ENCODE measurements at places on chromosomes 4 and X.
A peak's percentile ranks its signal among the peaks of the same experiment; 100 is the strongest.

GRCh38 chrX:17579026-17579425, 158.3 kb upstream of the SCML1 start:
- DNase-seq = no peak

- DNase-seq = no peak
Measured at GRCh38 chrX:100512471-100512870, 72.3 kb upstream of the TNMD start.

DNA sequence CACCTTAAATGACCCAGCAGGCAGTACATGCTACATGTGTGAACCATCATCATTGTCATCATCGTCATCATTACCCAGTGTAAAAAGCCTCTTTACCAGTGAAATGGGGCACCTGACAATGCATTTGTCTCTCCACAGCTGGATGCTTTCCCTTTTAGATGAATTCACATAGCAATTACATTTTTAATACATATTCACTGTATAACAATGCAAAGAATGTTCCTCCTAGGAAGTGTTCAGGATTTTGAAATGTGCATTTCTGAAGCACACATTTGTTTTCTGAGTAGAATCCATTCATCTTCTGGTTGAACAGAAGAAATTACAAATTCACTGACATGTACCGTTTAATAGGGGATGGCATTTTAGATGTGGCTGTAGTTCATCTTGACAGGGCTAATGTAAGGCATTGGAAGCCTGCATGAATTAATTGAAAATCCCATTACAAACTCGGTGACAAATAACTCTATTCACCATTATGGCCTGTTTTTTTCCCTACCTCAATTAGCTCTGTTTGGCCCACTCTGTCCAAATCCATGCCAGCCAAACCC, 111.1 kb downstream of the SH3RF1 start:
- no peak for DNase-seq

DNA sequence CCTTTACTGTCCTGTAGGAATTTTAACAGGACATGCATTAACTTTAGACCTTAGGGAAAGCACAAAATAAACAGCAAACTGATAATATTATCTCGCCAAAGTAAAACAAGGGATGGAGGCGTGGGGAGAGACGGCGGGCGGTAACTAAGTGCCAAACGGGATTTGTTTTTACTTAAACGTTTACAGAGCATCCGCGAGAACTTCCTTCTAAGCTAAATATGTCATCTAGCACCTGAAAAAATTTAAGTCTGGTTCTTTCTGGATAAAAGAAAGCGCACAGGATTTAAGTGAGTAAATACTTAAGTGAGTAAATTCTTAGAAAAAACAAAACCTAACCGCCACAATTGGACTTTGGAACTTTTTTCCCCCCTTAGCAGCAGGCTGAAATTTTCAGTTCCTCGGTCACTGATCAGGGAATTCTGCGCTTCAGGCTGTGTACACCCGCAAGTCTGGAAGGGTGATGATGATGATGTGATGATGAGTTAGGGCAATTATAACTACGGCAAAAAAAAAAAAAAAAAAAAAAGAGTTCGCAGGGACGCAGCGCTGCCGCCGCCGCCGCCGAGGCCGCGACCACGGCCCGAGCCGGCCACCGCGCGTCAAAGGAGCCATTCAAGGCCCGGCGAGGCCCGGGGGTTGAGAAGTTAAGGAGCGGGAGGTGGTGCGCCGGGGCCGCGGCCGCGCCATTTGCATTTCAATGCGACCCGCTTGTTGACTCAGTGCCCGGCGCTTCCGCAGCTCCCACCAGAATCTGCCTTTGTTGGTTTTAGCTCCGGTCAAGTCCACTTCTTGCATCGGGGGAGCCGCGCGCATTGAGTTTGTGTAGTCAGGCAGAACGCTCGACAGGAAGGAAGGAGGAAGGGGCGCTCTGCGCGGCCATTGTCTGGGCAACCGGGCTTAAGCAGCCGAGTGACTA, 108.8 kb downstream of the SPRY1 start:
- DNase-seq = peak; percentile 63

- no peak for DNase-seq
Measured at GRCh38 chr4:164874789-164875188, 2.2 kb upstream of the APELA start.

Data from ureter (tissue), 1 donor.